ENCODE measurements at places on chromosomes 13 and 19.

DNA sequence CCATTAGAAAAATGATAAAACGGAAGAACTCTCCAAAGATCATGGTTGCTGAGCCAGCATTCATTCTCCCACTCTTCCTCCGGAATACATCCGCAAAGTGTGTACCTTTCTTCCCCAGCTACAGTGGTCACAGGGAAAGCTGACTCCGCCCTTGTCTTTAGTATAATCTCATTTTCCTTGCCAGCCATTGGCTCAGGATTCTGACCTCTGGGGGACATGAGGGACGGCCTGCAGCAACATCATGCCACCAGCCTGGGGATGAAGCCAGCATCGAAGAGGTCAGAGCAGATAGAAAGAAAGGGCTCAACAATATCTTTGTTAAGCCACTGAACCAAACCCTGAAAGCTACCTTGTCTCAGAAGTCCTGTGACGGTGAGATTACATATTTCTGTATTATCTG lies 46.3 kb upstream of the TPP2 start:
- no peak for DNase-seq

DNA sequence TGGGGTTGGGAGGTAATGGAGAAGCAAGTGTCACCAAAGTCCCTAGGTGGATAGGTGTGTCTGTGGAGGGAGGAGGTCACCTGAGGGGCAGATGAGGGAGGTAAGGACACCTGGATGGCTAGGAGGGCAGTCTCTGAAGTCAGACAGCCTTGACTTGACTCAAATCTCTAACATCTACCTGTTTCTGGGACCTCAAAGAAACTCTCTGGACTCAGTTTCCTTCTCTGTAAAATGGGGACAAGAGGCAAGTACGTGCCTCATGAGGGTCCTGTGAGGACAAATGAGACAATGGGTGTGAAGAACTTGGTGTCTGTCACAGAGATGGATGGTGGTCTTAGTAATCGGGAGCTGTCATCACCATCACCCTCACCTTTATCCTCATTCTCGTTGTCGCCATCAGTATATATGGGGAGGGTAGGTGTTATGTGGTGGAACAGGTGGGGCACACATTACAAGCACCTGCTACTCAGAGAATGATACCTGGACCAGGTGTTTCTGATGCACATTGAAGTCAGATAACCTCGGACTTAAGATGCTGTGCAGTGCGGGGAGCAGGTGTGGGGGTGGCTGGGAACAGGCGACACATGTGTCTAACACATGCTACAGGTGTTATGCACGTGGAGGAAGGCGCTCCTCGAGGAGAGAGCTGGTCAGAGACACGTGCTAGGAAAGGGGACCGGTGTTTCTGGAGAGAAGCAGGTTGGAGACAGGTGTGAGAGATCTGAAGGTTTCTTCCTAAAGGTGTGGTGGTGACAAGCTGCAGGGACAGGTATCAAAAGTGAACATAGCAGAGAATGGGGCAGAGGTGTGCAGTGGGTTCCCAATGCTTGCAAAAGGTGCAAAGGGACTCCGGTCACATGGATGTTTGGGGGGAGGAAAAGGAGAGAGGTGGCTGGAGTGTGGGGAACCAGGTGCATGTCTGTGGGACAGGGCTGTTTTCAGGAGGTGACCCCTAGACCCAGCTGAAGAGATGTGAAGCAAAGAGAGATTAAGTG lies 3.8 kb downstream of the ERFL start:
- DNase-seq = no peak

DNA sequence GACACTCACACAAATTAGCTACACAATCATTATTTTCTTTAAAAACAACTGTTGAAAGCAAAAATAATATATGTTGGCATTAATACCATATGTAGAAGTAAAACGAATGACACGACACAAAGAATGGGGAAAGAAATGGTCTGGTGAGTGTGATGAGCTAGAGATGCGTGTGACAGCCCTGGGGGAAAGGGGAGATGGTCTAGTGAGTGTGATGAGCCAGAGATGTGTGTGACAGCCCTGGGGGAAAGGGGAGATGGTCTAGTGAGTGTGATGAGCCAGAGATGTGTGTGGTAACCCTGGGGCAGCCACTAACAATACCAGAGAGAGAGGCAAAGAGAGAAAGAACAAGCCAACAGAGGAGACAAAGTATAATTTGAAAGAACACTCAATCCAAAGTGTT lies 22.3 kb upstream of the LAMP1 start:
- DNase-seq = no peak

DNA sequence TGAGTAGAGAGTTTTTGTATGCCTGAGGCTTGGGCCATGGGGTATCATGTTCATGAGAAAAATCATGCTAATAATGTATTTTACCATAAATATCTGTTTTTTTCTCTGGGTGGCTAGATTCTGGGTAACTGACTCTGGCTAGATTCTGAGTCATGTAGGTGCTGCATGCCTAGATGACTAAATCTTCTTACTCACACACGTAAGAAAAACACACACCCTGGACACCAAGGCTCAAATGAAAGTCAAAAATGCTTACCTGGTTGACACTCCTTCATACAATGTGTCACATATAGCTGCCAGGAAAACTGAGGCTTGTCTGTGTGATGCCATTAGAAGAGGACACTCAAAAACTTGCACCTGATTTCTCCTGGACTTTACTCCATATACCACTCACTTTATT lies 597.4 kb upstream of the SLITRK1 start:
- no peak for DNase-seq

GRCh38 chr19:14155371-14155770 lies 19.0 kb upstream of the ASF1B start:
- DNase-seq = no peak

DNA sequence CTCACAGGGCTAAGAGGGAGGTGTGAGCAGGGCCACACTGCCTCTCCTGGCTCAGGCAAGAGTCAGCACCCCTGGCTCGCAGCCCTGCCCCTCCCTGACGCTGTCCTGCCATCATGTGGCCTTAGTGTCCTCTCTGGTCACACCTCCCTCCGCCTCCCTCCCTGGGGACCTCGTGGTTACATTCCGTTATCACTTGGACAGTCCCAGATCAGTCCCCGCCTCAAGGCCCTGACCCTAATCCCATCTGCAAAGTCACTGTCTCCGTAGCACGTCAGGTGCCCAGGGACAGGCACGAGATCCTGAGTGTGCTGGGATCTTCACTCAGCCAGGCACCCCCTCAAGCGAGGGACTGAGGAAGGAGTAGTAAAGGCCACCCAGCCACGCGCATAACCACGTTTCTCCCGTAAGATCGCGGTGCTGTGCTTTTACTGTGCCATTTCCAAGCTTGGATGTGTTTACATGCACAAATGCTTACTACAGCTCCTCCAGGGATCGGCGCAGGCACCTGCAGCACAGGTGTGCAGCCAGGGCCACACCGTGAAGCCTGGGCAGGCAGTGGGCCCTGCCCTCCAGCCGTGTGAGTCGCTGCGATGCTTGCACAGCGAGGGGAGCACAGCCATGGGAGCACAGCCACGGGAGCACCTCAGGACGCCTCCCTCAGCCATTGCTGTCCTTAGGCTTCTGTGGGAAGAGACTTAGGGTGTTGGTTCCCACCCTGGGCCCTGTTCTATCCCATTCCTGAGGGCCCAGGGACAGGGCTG lies 10.7 kb upstream of the TMEM255B start:
- DNase-seq = no peak

- DNase-seq = no peak
Observed at GRCh38 chr19:9041023-9041422, 30.8 kb upstream of the MUC16 start.

- DNase-seq = no peak
Observed at GRCh38 chr19:32265995-32266394, 79.4 kb upstream of the ZNF507 start.

GRCh38 chr13:51958217-51958547 lies 53.1 kb downstream of the ATP7B start:
- DNase-seq = no peak

DNA sequence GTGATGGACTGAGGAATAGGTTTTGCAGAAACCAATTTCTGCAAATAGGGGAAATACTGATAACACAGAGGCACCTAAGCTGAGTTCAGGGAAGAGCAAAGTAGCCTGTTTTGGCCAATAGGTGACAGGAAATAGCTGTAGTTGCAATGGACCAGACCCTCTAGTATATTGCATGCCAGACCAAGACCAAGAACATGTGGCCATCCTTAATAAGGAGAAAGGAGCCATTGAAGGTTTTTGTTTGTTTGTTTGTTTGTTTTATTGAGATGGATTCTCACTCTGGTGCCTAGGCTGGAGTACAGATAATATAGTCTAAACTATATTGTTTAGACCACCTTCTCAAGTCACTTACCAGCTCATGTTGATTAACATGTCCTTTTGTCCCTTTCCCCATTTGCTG lies 101.5 kb downstream of the ZNF557 start:
- no peak for DNase-seq

DNA sequence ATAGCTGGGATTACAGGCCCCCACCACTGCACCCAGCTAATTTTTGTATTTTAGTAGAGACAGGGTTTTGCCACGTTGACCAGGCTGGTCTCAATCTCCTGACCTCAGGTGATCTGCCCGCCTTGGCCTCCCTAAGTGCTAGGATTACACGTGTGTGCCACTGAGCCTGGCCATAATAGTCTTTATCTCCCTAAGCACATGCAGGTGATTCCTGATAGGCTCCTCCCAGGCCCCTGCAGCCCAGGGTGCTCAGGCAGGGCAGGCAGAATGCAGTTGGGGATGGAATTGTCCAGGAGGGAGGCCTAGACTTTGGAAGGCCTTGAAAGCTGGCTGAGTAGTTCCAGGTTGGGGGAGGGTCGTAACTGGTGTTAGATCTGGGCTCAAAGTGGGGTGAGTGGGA lies 8.5 kb downstream of the ZNF526 start:
- no peak for DNase-seq

GRCh38 chr13:107220245-107220644 lies 652.3 kb upstream of the ARGLU1 start:
- DNase-seq = no peak

- DNase-seq = no peak
Observed at GRCh38 chr13:91196958-91197357, 150.5 kb upstream of the MIR17HG start.

DNA sequence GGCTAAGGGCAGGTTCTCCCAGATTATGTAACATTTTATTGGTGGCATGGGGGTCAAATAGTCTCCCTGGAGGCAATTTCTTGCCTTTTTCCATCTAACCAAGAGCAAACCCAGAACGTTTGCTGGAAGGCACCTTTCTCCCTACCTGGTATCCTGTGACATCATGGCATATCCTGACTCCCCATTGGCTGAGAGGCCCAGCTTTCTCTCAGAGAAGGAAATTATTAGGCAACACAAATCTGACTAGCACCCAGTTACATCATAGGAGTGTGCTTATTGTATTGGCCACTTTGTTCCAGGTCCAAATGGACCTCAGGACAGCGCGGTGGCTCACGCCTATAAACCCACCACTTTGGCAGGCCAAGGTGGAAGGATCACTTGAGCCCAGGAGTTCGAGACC lies 13.0 kb downstream of the NTN5 start:
- no peak for DNase-seq

DNA sequence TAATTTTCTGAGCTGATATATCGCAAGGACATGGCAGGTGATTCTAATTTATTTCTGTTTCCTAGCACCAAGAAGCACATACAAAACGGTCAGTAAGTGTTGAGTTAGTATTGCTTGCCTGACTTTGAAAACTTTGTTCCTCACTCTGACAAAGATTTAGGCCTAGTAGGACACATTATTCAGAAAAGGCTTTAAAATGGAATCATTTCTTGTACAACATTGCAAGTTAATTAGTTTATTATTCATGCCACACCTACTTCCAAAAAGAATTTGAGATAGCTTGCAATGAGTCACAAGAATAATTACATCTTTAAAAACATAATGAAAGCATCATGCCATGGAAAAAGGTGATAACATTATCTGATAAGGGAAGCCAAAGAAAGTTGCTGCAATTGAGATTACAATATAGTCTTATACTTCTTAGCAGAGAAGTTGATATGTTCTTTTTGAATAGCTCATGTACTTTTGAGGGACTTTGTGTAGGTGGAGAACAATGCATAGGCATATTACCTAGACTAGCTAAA lies 474.2 kb downstream of the KLF5 start:
- no peak for DNase-seq

DNA sequence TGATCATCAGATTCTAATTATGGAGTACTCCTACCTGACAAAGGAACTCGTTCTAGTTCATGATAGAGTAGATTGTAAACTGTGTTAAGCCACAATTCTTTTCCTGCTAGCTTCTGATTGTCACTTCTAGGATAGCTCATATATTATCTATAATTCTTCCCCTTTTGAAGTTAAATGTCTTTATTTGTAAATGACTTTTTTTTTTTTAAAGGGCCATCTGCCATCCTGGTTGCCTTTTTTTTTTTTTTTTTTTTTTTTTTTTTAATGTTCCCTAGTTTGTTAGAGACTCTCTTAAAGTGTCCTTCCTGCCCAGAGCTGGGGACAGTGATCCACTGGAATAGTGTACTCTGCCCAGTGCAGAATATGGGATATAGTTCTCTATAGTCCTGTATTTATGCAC lies 4.3 kb downstream of the CHAMP1 start:
- DNase-seq = no peak

- DNase-seq = no peak
Observed at GRCh38 chr13:46170687-46171086, 11.3 kb downstream of the LCP1 start.

- DNase-seq = no peak
Observed at GRCh38 chr13:26247608-26248007, 6.3 kb upstream of the CDK8 start.

GRCh38 chr13:75871059-75871458 lies 234.9 kb downstream of the LMO7 start:
- DNase-seq = no peak

- DNase-seq = no peak
Observed at GRCh38 chr13:89401264-89401675, 1730.1 kb downstream of the SLITRK5 start.

GRCh38 chr13:37369616-37370015 lies 229.0 kb downstream of the POSTN start:
- DNase-seq = no peak

GRCh38 chr13:23445794-23446193 lies 12.3 kb upstream of the SACS start:
- no peak for DNase-seq

- DNase-seq = no peak
Observed at GRCh38 chr19:50478901-50479715, 2.5 kb upstream of the GARIN5A start.

DNA sequence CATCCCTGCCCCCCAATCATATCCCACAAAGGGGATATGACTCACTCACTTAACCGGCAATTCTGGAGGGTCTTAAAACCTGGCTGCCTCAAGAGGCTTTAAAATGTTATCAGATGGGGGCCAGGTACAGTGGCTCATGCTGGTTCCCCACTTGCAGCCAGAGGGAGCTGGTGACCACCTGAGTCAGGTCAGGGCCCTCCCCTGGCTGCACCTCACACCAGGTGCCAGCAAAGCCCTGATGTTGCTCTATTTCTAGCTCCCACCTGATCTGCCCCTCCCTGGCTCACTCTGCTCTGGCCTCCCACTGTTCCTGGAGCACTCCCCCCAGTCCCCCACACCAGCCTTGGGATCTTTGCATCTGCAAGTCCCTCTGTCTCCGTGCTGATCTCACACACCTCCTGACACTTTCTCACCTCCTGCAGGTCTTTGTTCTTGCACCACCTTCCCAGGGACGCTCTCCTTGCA lies 14.2 kb downstream of the HPN start:
- no peak for DNase-seq

GRCh38 chr19:32201636-32202051 lies 143.8 kb upstream of the ZNF507 start:
- DNase-seq = no peak

GRCh38 chr13:112056284-112056727 lies 10.6 kb upstream of the SOX1 start:
- DNase-seq = no peak
